RWPE2 (cell line): ENCODE measurements at places on chromosomes 11 and 22.

DNA sequence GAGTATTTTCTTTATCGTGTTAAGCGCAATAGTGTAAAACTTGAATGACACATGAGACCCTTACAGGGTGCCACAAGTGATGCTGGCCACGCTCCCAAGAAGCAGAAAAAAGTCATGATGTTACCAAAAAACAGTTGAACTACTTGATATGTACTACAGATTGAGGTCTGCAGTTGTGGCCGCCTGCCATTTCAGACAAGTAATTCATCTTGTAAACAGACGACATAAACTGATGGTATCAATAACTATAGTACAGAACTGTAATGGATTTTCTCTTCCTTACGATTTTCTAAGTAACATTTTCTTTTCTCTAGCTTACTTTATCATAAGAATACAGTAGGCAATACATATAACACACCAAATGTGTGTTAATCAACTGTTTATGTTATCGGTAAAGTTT is 5.5 kb downstream of the CD59 start:
- DNase-seq, result no peak

GRCh38 chr22:47155131-47155885 is 392.9 kb downstream of the TBC1D22A start:
- no peak for DNase-seq

GRCh38 chr22:17319546-17319945 is 49.7 kb upstream of the CECR2 start:
- no peak for DNase-seq

DNA sequence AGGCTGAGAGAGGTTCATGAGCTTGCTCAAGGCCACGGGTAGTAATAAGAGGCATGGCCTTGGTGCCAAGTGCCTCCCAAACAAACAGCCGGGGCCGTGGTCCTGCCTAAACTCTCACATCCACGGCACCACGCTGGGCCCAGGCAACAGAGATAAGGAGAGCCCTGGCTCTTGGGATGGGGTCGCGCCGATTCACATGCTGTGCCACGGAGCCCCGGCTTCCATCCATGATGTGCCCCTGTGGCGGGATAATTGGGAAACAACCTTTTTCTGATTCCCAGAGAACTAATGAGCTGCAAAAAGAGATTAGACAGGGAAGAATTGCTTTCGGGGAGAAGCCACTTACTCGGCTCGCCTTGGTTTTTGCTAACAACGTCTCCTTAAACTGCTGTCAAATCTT is 22.0 kb downstream of the TP53AIP1 start:
- no peak for DNase-seq

GRCh38 chr11:111312076-111312475 is 13.7 kb downstream of the POU2AF3 start:
- DNase-seq, result no peak

- no peak for DNase-seq
Measured at GRCh38 chr11:45208135-45208534, 61.7 kb downstream of the PRDM11 start.

GRCh38 chr11:87230995-87231394 is 193.3 kb downstream of the TMEM135 start:
- DNase-seq, result no peak

DNA sequence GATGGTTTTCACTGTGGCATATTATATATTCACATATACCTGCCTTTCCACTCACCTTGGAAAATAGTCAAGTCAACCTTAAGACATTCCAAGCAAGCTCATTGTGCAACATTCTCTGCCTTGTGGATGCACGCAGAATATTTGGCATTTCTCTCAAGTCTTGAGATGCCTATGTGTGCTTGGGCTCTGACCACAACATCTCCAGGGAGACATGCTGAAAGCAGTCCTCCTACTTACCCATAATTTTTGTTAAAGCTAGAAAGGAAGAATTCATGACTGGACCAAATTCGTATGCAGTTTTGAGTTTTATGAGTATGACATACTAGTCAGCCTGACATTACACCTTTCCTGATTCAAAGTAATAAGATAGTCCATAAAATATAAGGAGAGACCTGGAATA is 684.0 kb downstream of the OPCML start:
- DNase-seq, result no peak
